ENCODE measurements at places on chromosomes 4 and X. TPM values are rescaled to one million over a fixed set of nuclear protein-coding genes. Genes with fewer than 3 reads are reported as not detected.

GRCh38 chrX:20623448-20623847 lies 356.7 kb upstream of the RPS6KA3 start:
- DNase-seq, result peak; percentile 46

- peak; percentile 35 for DNase-seq
Observed at GRCh38 chrX:151359931-151360871, 36.8 kb upstream of the VMA21 start.

DNA sequence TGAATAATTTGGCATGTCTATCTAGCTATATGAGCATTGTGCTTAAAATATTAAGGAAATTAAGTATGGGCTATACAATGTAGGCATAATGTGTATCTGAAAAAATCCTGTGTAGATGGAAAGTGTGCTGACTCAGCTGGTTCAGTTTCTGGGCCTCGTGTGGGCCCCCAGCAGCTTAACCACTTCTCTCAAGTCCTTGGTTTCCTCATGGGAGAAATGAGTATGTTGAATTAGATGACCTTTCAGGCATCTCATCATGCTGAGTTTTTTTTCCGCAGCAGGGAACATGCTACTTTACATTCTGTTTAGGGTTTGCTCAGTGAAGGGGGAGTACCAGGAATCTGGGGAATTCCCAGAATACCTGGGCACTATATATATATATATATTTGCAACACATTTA lies 30.5 kb downstream of the RHOH start:
- DNase-seq, result no peak

DNA sequence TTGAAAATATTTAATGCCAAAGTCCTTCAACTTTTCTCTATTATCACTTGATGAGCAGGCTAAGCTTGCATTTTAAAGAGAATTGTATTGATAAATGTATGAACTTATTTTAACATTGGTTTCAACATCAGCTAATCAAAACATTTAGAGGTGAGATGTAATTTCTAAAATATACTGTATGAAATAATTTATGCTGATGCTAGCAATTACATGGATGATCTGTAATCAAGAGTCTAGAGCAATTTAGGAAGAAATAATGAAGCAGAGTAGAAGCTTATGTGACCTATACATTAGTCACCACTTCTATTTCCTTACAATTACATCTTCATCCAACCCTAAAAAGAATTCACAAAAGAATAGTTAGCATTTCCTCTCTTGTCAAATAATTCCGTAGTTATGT lies 226.8 kb downstream of the KLHL4 start:
- peak; percentile 2 for DNase-seq

- DNase-seq, result peak; percentile 83
Observed at GRCh38 chr4:40395908-40396793, 61.0 kb downstream of the CHRNA9 start.

GRCh38 chrX:129798888-129799287 lies 19.1 kb downstream of the SASH3 start:
- DNase-seq, result no peak

- no peak for DNase-seq
Observed at GRCh38 chrX:18051690-18052089, 169.0 kb downstream of the BEND2 start.

DNA sequence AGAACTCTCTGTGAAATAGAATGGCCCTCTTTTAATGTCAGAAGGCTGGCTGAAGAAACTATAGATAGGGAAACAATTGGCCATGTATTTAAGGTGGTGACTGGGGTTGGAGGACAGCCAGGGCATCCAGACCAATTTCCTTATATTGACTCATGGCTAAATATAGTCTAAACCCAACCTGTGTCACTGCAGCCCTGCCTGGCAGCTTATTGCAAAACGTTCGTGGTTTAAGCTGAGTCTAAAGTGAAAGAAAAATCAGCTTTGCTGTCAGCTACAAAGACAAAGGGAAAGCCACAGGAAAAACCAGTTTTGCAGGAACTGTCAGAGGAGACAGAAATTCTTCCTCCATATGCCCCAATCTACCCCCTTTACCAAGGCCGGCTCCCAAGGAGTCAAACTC lies 902.8 kb upstream of the NDST4 start:
- peak; percentile 92 for DNase-seq

DNA sequence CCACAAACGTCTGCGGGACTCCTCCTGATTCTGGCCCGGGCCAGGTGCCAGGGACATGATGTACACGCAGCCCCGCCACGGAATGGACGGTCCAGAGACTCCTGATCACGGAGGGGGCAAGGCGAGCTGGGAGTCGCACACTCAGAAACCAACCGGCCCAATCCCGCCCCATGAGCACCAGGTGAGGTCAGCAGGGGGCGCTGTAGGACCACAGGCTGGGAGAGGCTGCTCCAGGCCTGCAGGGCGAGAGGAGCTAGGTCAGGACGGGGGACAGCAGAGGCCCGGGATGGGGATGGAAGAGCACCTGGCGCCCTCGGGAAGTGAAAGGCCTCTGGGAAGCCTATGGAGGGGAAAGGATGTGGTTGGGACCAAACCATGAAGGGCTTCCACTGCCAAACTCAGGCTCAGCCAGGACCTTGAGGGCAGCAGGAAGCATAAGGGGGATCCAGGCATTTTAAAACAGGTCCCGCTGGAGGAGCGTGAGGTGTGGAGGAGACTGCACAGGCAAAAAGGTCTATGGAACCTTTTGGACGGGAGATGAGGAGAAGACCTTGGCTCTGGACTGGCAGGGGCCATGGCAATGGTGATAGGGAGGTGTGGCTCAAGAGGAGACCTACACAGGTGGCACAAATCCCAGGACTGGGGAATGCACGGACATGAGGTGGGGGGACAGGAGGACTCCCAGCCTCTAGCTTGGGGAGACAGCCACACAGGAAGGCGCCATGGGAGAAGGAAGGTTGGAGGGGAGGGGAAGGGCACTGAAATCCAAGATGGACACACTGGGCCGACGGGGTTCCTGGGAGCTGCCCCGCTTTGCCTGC lies 79.2 kb downstream of the MTMR1 start:
- peak; percentile 81 for DNase-seq

DNA sequence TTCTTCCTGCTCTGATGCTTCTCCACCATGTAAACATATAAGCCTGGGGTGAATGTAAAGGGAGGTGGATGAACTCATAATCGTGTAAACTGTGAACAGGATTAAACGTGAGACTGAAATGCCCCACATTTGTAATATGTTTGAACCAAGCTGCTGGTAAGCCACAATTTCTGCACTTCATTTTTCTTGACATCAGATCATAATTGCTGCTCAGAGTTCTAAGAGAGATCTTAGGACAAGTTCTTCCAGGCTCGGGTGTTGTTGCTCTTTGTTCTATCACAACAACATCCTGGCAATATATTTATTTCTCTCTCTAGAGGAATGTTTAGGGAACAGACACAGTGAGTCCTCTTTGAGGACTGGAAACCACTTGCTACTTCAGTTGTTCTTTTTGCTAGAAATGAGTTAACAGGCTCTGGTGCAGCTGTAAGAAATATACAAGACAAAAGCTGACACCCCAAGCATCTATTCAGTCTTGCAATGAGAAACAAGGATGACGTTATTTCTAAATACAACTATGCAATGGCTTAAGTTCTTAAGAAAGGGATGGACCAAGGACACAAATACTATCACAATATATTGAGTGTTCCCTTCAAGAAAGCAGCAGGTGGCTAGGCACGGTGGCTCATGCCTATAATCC lies 59.6 kb downstream of the LNX1 start:
- DNase-seq, result no peak

GRCh38 chr4:124152132-124152531 lies 560.4 kb downstream of the ANKRD50 start:
- no peak for DNase-seq

GRCh38 chrX:45385757-45386156 lies 185.1 kb upstream of the DIPK2B start:
- no peak for DNase-seq

GRCh38 chr4:74946196-74946595 lies 13.3 kb downstream of the PARM1 start:
- DNase-seq, result no peak

DNA sequence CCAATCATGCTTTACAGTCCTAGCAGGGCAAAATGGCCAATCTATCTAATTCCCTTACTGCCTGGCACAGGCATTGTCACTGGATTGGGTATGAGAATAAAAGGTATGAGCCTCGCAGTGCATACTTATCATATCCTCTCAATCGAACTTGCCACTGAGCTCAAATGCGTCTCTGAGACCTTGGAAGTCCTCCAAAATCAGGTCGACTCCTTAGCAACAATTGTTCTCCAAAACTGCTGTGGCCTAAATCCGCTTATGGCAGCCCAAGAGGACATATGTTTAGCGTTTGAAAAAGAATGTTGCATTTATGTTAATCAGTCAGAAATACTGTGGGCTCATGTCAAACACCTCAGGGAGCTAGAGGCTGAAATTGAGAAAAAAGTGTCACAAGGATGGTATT lies 69.7 kb downstream of the SPIN4 start:
- no peak for DNase-seq

GRCh38 chr4:155587766-155588165 lies 78.9 kb upstream of the GUCY1A1 start:
- DNase-seq, result no peak

- DNase-seq, result peak; percentile 47
Observed at GRCh38 chr4:65719635-65720034, 49.3 kb upstream of the EPHA5 start.

GRCh38 chrX:150007356-150007755 lies 69.1 kb upstream of the EOLA2 start:
- no peak for DNase-seq

GRCh38 chr4:82287720-82288119 lies 86.1 kb downstream of the HNRNPD start:
- DNase-seq, result peak; percentile 20

DNA sequence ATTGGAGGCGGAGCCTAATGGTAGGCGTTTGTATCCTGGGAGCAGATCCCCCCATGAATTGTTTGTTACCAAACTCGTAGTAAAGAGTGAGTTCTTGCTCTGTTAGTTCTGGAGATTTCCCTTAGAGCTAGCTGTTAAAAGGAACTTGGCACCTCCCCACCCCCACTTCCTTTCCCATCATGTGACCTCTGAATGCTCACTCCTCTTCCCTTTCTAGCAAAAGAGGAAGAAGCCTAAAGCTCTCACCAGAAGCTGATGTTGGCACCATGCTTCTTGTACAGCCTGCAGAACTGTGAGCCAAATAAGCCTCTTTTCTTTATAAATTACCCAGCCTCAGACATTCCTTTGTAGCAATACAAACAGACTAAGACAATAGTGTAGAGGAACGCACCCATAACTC lies 13.8 kb upstream of the ATOH1 start:
- no peak for DNase-seq

DNA sequence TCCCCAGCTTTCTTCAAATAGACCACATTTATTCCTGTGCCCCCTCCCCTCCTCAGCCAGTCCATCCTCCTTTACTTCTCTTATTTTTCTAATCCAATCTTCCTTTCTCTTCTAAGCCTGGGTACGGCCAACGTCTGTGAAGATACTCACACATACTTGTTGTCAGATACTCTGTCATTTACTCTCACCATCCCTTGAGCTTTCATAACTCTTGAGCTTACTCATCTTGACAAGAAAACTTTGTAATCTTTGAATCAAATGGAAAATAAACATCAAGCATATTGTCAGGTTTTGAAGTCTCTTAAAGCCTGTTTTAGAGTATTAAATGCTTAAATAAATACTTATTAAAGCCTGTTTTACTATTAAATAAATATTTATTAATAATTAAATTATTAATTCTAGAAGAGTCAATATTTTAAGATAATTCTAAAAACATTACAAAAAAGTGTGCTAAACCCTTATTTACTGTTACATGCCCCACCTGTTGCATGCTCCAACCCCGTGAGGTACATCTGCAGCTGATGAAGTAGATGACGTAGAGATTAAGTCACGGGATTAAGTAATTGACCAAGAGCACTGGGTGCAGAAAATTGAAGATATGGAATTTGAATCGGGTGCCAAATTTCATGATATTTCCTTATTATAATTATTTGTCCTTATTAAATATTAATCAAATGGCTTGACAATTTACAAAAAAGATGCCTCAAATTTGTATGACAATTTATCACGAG lies 1.5 kb upstream of the TRIML2 start:
- DNase-seq, result peak; percentile 24

- DNase-seq, result peak; percentile 43
Observed at GRCh38 chrX:103628386-103629317, at the start of gene TCEAL1. TSS of gene TCEAL1 (plus strand) at chrX:103628975. CDS start at chrX:103629917, 942 bp downstream.

DNA sequence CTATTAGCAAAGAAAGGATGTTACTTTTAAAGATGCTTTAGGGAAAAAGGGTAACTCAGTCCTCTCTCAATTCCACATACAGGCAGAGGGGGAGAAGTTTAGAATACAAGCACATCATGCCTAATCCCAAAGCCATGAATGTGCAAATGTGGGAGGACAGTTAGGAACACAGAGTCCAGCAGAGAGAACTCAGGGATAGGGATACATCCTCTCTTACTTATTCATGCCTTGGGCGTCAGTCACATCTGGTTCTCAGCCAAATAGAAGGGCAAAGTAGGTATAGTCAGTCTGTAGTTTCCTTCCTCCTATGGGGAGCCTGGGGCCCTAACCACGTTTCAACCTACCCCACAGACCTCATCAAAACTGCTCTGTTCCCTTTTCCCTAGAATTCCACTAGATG lies 87.8 kb downstream of the GRIA3 start:
- no peak for DNase-seq

GRCh38 chrX:146355440-146355839 lies 454.1 kb upstream of the CXorf51B start:
- DNase-seq, result no peak

- no peak for DNase-seq
Observed at GRCh38 chr4:180052629-180053028, 2190.6 kb upstream of the TENM3 start.

DNA sequence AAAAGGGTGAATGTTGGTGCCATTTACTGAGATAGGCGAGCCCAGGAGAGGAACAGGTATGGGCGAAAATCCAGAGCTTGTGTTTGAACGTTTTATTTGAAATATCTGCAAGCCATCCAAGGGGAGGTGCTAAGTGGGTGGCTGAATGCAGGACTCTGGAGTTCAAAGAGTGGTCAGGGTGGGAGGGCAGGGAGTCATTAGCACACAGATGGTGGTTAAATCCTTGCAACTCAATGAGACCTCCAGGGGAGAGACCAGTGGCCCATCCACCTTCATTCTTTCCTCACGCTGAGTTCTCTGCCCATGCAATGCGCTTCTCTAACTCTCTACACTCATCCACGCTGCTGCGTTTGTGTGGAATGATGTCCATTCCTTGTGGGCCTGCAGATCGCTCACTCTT lies 101.1 kb downstream of the VCX3B start:
- no peak for DNase-seq

- DNase-seq, result peak; percentile 68
Observed at GRCh38 chr4:77581724-77582123, 23.9 kb upstream of the CXCL13 start.

- DNase-seq, result no peak
Observed at GRCh38 chrX:16196829-16197228, 29.5 kb downstream of the MAGEB17 start.

The NXF2B gene
- not detected for total RNA-seq

The CXCR3 gene
- not detected for total RNA-seq

The MCF2 gene
- not detected for total RNA-seq

The CFI gene
- total RNA-seq, result not detected

The RRAGB gene
- total RNA-seq, result 14.3 TPM

The MND1 gene
- 7.9 TPM for total RNA-seq

The CCDC158 gene
- total RNA-seq, result not detected

The F8A3 gene
- 2.2 TPM for total RNA-seq

The XPNPEP2 gene
- total RNA-seq, result not detected

The IL15 gene
- total RNA-seq, result 7.1 TPM
